Stimulated activated naive CD8-positive, alpha-beta T cell treated with anti-CD3 and anti-CD28 coated beads, Interleukin-15, amount 100 ng/mL, for 72 hours (primary cell): ENCODE measurements at places on chromosomes 3 and 15.

DNA sequence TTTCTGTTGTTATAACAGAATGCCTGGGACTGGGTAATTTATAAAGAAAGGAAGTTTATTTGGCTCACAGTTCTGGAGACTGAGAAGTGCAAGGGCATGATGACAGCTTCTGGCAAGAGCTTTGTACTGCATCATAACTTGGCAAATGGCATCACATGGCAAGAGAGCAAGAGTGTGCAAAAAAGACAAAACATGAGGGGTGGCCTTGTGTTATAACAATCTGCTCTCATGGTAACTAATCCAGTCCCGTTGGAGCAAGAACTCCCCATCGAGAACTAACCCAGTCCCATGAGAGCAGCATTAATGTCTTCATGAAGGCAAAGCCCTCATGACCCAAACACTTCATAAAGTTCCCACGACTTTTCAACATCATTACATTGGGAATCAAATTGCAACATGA, 23.2 kb downstream of the SCN11A start:
- DNase-seq, result no peak

- DNase-seq, result no peak
Measured at GRCh38 chr3:33525232-33525631, 85.0 kb upstream of the UBP1 start.

- no peak for DNase-seq
Measured at GRCh38 chr3:135238236-135238830, 443.3 kb downstream of the EPHB1 start.

DNA sequence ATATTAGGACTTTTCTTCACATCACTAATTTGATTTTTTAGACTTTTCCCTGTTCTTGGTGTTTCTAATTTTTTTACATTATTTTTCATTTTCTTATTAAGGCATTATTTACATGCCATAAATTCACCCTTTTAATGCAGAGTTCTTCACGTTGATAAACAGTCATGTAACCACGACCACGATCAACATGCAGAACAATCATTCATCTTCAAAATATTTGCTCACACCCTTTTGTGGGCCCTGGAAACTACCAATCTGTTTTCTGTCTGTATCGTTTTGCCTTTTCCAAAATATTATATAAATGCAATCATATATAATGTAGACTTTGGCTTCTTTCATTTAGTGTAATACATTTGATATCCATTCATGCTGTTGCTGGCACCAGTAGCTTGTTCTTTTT, 48.7 kb downstream of the ARRDC4 start:
- no peak for DNase-seq

GRCh38 chr3:66527246-66527645, 26.4 kb upstream of the LRIG1 start:
- no peak for DNase-seq

GRCh38 chr3:131806736-131807135, 228.1 kb downstream of the CPNE4 start:
- DNase-seq, result no peak
